Activated CD4-positive, alpha-beta memory T cell treated with anti-CD3 and anti-CD28 coated beads for 36 hours (primary cell): ENCODE measurements at places on chromosomes 3 and 15. TPM values are rescaled to one million over a fixed set of nuclear protein-coding genes. Genes with fewer than 3 reads are reported as not detected.
A peak's percentile ranks its signal among the peaks of the same experiment; 100 is the strongest.

- H3K36me3 ChIP-seq, result peaks cover 4% of the 10 kb centered on the region
- no peak overlapping the region for H3K4me3 ChIP-seq
- H3K4me1 ChIP-seq, result no peaks in the 10 kb centered on the region
- no peak for DNase-seq
- H3K27me3 ChIP-seq, result no peaks in the 10 kb centered on the region
- no peak overlapping the region for H3K27ac ChIP-seq
Measured at GRCh38 chr3:172274906-172275305, 173.3 kb downstream of the GHSR start.

DNA sequence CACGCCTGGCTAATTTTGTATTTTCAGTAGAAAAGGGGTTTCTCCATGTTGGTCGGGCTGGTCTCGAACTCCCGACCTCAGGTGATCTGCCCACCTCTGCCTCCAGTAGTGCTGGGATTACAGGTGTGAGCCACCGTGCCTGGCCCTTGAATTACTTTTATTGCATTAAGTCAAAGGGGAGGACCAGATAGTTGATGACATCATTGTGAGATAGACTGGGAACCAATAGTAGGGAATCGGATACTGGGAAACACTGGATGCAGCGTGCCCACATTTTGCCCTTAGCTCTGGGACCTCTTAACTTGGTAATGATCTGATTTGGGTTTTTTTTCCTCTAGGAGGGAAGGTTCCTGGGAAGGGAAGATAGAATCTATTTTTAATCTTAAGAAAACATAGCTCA is 19.2 kb downstream of the DAG1 start:
- H3K27me3 ChIP-seq, result no peaks in the 10 kb centered on the region
- no peak overlapping the region for H3K4me3 ChIP-seq
- peaks cover 4% of the 10 kb centered on the region for H3K4me1 ChIP-seq
- no peak for DNase-seq
- H3K36me3 ChIP-seq, result peaks cover 4% of the 10 kb centered on the region
- H3K27ac ChIP-seq, result no peak overlapping the region

Gene ATR
- 41.6 TPM for total RNA-seq

DNA sequence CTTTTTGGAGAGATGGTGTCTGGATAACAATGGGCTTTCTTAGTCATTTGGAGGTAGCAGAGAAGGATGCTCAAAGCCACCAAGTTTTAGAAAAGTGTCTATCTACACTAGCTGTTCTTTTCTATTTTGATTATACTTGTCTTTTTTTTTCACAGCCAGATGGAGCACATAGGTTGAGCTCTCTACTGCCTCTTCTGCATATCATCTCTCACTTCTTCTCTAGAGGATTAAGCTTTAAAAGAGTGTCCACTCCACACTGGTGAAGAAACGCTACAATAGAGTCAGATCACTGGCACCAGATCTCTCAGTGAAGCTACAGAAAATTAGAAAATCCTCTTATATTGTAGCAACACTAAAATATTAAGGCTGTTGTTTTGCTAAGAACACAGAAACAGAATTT is 145.3 kb upstream of the MBNL1 start:
- no peak overlapping the region for H3K4me3 ChIP-seq
- H3K27ac ChIP-seq, result no peak overlapping the region
- no peaks in the 10 kb centered on the region for H3K36me3 ChIP-seq

Gene SRGAP3
- 3.5 TPM for total RNA-seq

DNA sequence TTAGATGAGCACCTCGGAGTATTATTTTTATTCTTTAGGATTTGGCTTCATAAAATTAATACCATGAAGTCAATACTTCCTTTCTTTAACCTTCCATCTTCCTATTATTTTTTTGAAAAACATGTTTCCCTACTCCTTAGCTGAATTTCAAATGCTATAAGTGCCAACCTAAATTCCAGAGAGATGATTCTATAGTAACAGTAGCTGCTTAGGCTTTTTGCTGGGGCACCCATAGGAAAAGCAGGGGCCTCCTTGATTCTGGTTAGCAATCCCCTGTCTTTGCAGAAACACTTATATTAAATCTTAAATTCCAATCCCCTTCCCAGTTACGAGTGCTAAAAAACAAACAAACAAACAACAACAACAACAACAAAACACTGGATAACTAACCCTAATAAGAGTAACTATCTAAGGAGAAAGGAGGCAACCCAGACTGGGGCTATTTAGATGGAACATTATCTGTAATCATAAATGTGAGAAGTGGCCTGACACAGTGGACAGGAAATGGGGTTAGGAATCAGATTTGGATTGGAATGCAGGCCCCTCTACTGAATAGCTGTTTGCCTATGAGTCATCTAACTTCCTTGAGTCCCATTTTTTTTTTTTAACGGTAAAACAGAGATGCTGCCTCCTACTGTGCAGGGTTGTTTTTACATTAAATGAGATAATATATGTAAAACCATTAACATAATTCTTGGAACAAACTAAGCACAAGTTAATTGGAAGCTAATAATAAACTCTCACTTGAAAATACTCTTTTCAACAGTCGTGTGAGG is 148.1 kb downstream of the WDR72 start:
- H3K36me3 ChIP-seq, result no peaks in the 10 kb centered on the region
- H3K27ac ChIP-seq, result no peak overlapping the region
- no peak overlapping the region for H3K4me3 ChIP-seq
- no peaks in the 10 kb centered on the region for H3K27me3 ChIP-seq
- no peaks in the 10 kb centered on the region for H3K4me1 ChIP-seq

- H3K27ac ChIP-seq, result no peak overlapping the region
- H3K4me3 ChIP-seq, result no peak overlapping the region
- peaks cover 2% of the 10 kb centered on the region for H3K36me3 ChIP-seq
- H3K27me3 ChIP-seq, result no peaks in the 10 kb centered on the region
- H3K4me1 ChIP-seq, result peaks cover 6% of the 10 kb centered on the region
- no peak for DNase-seq
Measured at GRCh38 chr3:188208516-188208981, 54.6 kb downstream of the LPP start.

GRCh38 chr3:121992601-121993560 is 29.2 kb downstream of the ILDR1 start:
- H3K36me3 ChIP-seq, result no peaks in the 10 kb centered on the region
- no peak for DNase-seq
- no peaks in the 10 kb centered on the region for H3K27me3 ChIP-seq
- no peak overlapping the region for H3K4me3 ChIP-seq
- H3K27ac ChIP-seq, result no peak overlapping the region
- peaks cover 23% of the 10 kb centered on the region for H3K4me1 ChIP-seq

- H3K27me3 ChIP-seq, result no peaks in the 10 kb centered on the region
- no peak overlapping the region for H3K27ac ChIP-seq
- no peak for DNase-seq
- peaks cover 6% of the 10 kb centered on the region for H3K36me3 ChIP-seq
- no peak overlapping the region for H3K4me3 ChIP-seq
Measured at GRCh38 chr3:51581524-51581923, 43.0 kb downstream of the RAD54L2 start.

- no peaks in the 10 kb centered on the region for H3K27me3 ChIP-seq
- no peak overlapping the region for H3K4me3 ChIP-seq
- H3K27ac ChIP-seq, result no peak overlapping the region
- DNase-seq, result peak; percentile 55
- peaks cover 31% of the 10 kb centered on the region for H3K4me1 ChIP-seq
Measured at GRCh38 chr3:53170325-53171063, 9.5 kb downstream of the PRKCD start.

Gene RPL29
- total RNA-seq, result 1,507 TPM

Gene EIF4E3
- 36.7 TPM for total RNA-seq

- H3K4me1 ChIP-seq, result no peaks in the 10 kb centered on the region
- DNase-seq, result no peak
- no peak overlapping the region for H3K4me3 ChIP-seq
- H3K27me3 ChIP-seq, result no peaks in the 10 kb centered on the region
- no peak overlapping the region for H3K27ac ChIP-seq
Measured at GRCh38 chr3:139136469-139137202, 91.9 kb upstream of the PRR23C start.

Gene HHLA2
- 1.6 TPM for total RNA-seq

DNA sequence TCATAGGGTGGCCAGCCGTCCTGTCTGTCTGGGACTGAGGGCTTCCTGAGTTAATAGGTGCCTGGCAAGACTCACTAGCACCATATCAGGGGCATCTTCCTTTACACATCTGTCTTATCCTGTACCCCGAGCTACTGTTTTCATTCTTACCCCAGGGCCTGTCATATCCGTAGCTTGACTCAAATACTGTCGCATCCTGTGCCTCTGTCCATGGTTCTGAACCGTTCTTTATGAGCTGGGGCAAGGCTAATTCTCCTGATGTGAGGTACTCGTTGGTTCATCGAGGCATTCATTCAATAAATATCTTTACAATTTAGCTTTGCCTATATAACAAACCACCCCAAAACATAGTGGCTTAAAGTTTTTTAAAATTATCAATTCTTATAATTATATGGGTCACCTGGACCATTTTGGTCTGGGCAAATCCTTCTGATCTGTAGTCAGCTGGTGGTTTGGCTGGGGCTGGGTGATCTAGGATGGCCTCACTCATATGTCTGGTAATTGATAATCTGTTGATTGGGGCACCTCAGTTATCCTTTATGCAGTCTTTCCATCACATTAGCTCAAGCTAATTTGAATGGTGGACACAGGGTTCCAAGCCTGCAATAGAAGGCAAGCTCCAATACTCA is 121.2 kb downstream of the TLE3 start:
- H3K4me1 ChIP-seq, result no peaks in the 10 kb centered on the region
- H3K27ac ChIP-seq, result no peak overlapping the region
- no peak overlapping the region for H3K4me3 ChIP-seq
- no peaks in the 10 kb centered on the region for H3K36me3 ChIP-seq
- peaks cover 28% of the 10 kb centered on the region for H3K27me3 ChIP-seq
- peak; percentile 75 for DNase-seq
